ENCODE measurements at places on chromosomes 1 and 21.

- no peak for DNase-seq
Measured at GRCh38 chr21:41598561-41599431, 90.8 kb upstream of the TMPRSS2 start.

DNA sequence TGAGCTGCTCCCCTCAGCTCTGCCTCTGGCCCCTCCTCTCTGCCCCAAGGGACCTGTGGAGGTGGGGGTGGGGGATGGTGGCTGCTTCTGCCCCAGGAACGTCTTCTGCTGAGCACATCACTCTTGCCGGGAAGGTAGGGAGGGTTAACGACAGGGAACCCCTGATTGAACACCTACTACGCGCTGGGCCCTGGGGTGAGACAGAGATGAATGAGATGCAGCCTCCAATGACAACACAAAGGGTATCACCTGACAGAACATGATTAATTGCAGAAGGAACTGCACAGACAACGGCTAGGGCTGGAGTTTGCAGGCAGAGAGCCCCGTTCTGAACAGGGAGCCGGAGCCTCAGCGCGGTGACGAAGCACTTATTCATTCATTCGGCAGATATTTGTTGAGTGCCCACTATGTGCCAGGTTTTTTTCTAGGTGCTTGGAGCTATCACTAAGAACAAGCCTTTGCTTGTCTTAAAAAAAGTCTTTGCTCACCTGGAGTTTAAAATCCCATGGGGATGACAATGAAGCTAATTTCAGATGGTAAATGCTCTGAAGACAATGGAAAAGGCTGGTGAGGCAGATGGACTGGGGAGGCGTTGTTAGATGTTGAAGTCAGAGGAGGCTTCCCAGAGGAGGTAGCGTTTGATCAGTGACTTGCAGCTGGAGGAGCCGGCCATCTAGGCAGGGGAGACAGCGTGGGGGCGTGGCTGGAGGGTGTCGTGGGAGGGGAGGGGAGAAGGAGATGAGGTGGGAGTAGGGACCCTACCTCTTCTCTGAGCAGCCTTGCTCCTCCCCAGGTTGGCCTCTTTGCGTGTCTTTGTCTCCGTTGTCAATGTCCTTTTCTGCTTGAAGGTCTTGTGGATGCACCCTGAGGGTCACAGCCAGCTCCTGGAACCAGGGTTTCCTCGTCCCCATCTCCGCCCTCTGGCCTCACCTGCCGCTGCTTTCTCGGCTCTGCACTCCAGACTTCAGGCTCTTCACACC lies 103.1 kb upstream of the CSF3R start:
- no peak for DNase-seq

GRCh38 chr1:172398193-172398592 lies 22.3 kb upstream of the C1orf105 start:
- DNase-seq = no peak

DNA sequence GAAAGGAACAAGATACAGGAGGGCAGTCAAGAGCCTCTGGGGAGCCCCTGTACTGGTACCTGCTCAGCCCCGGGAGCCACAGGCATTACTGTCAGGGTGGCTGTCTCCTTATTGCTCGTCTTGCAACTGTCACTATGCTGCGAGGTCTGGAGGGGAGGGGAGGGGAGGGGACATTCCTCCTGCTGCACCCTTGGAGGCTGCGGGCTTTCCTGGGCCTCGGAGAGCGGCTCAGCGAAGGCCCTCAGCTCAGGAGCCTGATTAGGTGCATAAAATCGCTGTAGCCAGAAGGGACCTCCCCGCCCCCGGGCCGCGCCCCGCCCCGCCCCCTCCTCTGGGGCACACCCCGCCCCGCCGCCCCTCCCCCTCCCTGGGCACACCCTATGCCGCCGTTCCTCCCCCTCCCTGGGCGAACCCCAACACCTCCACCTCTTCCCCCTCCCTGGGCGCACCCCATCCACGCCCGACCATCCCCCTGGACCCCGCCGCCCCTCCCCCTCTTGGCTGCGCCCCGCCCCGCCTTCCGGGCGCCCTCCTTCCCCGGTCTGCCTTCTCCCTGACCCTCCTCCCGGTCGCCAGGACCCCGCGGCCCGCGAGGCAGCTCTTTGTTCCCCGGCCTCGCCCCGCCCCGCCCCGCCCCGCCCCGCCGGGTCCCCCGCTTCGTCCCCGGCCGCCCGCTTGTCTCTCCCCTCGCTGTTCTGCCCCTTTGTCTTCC lies 35.5 kb downstream of the CACHD1 start:
- peak; percentile 71 for DNase-seq

DNA sequence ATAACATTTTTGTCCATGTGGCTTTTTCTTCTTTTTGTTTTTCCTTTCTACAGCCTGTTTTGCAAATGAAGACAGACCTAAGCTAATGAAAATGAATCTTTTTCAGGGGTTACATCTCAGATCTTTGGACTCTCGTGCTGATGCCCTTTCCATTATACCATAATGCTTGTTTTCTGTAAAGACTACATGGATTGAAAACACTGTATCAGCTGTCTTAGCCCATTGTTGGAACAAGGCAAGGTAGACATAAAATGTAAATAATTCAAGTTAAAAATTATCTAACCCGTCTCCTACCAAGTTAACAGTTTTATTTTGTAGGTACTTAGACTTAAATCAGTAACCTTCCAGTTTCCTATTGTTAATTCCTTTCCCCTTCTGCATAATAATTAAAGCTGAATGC lies 44.9 kb downstream of the RPRD2 start:
- DNase-seq = no peak

DNA sequence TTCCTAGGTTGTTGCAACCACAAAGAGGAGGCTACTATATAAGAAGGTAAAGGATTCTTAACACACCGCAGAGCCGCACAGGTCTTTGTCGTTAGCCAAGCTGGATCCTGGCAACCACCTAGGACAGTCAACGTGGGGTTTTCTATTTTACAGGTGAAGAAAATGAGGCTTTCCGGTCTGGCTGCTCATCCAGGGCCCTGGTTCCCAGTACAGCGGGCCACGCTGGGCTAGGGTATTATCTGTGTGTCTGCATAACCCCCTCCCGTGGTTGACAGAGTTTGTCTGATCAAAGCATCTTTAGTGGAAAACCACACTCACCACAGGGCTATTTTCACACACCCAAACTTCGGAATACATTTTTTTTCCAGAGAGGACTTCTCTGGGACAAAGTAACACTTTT lies 39.0 kb upstream of the PDE9A start:
- peak; percentile 69 for DNase-seq

- DNase-seq = peak; percentile 40
Measured at GRCh38 chr1:232952514-232953499, 2.4 kb downstream of the NTPCR start.

DNA sequence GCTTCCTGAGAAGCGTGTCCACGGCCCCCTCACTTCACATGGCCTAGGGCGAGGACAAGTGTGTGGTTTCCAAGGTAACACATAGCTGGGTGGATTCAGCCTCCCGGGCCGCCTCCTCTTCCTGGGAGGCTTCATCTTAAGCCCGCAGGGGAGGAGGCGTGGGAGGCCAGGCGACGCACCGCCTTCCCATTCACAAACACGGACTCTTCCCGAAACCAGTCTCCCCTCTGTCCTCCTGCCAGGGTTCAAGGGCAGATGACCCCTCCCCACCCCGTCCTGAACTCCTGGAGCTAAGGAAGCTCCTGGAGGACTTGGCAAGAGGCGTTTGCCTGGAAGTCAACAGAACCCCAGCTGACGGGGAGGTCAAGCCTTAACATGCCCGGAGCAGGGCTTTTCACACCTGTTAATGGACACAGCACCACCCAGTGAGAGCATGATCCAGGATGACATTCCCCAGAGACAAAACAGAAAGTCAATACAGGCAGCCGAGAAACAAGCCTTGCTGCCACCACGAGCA lies 56.7 kb downstream of the KCNN3 start:
- no peak for DNase-seq

GRCh38 chr1:206970446-206970845 lies at the start of gene FCAMR:
TSS of gene FCAMR (minus strand) at chr1:206970460. CDS start at chr1:206970125, 335 bp downstream.
- DNase-seq = no peak

GRCh38 chr1:184919892-184920291 lies 54.4 kb downstream of the NIBAN1 start:
- DNase-seq = no peak

GRCh38 chr1:169052727-169053126 lies 53.8 kb upstream of the ATP1B1 start:
- no peak for DNase-seq

DNA sequence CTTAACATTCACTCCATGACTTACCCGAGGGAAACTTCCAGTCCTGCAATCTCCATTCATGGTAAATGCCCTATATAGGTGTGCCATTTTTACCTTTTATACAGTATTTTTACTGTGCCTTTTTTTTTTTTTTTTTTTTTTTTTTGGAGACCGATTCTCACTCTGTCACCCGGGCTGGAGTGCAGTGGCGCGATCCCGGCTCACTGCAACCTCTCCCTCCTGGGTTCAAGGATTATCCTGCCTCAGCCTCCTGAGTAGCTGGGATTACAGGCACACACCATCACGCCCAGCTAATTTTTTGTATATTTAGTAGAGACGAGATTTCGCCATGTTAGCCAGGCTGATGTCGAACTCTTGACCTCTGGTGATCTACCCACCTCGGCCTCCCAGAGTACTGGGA lies 124.4 kb upstream of the PLPPR4 start:
- DNase-seq = no peak

DNA sequence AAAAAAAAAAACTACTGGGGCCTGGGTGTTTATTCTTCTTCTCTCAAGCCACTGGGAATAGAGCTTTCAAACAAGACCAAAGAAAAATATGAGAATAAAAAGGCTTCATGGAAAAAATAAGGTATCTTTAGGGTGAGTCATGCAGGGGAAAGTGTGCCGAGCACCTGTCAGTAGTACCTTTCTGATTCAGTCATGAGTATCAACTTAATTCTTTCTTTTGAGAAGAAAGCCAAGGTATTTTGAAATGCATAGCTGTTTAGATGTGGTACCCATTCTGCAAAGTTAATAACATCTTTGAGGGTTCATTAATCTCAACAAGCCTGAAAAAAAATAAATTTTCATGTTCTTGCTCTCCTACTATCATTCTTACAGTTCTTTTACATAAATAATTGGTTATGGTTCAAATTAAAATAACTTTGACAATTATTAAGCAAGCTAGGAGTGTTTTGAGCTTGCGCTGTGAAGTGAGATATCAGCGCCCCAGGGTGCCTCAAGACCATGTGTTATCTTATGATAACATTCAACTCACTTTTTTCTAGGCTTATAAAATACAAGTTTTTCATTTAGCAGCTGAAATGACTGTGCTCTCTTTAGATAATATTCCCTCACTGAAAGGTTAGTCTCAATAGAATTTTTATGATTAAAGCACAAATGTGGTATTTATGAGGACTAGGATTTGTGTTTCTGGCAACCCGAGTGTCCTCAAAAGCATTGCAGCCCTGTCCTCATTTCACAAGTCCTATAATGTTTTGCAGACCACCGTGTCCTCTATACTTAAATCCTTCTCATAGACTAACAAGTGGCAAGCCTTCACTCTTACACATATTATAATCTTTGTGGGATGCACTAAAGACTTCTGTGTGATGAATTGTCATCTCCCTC lies 138.6 kb downstream of the SLC44A5 start:
- no peak for DNase-seq

GRCh38 chr1:208201229-208201628 lies 43.0 kb downstream of the PLXNA2 start:
- no peak for DNase-seq

DNA sequence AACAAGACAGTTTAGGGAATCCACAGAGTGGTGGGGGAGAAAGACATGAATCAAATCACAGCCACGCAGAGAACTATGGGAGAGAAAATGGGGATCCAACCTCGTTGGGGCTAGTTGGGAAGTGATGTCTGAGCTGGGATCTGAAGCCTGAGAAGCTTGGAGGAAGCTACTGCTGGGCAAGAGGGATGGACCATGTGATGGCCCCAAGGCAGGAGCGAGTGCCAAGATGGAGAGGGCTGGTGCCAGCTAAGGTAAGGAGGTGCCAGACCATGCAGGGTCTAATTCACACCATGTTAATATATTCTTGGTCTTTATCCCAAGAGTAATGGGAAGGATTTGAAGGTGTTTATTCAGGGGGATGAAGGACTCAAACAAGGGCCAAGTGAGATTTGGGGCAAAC lies 18.2 kb upstream of the TCEA3 start:
- no peak for DNase-seq

GRCh38 chr21:17195976-17196375 lies 316.9 kb upstream of the CXADR start:
- no peak for DNase-seq

DNA sequence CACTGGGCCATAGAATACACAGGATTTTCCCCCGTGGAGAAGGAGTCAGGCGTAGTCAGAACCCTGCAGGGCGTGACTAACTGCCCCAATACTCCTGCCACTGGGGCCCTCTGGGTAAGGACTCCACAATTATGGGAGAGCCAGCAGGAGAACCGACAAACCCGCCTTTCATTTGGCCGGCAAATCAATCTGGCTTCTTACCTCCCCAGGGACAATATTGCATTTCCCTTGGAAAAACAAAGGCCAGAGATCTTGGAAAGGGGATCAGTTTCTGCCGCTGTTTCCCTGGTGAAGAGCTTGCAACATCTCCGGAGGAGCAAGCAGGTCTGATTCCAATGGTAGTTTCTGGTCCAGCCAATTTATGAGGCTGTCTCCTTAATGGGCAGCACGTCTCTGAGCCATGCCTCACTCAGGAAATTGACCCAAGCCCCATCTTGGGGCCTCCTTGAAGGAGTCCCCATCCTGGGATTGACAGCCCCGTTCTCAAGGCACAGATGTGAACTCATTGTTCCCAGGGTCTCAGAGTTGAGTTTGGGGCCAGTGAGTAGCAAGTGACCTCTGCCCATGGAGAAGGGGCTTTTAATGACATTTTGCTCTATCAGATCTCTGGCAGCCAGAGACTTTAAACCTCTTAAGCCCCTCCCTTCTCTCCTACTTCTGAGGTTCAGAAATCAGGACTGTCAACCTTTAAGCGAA lies 4.3 kb downstream of the TRABD2B start:
- no peak for DNase-seq
